ENCODE measurements at places on chromosomes 6 and 20.

GRCh38 chr6:120954111-120954510 is 380.2 kb downstream of the TBC1D32 start:
- no peak for DNase-seq

DNA sequence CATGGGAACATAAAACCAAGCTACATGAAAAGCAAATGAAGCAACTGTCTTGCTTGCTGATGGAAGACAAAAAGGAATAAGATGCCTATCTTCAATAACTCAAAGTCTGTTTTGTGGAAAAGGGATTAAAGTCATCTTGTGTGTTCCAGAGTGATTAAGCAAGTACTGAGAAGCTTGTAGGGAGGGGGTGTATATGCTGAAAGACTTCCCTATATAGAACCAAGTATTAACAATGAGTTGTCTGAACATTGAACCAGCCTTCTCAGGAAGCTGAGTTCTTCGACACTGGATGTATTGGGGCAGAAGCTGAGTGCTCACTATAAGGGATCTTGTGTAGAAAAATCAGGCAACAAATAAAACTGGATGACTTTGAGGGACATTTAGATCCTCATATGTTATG is 451.8 kb downstream of the CD83 start:
- no peak for DNase-seq

- no peak for DNase-seq
Observed at GRCh38 chr6:75418233-75418632, 75.4 kb downstream of the FILIP1 start.

DNA sequence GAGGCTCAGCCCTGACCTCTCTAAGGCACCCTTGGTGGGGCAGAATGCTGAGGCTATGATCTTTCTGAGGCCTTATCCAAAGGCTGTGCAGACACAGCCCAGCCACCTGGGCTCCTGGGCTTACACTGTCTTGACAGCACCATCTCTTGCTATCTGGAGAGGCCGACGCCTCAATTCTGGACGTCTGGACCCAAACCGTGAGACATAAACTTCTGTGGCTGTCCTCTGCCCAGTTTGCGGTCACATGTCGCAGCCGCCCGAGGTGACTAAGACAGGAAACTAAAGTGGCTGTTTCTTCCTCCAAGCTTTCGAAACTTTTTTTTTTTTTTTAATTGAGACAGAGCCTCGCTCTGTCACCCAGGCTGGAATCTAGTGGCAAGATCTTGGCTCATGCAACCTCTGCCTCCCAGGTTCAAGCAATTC is 49.3 kb downstream of the PRR18 start:
- DNase-seq: no peak

- no peak for DNase-seq
Observed at GRCh38 chr6:130676773-130677144, 150.4 kb upstream of the SMLR1 start.

GRCh38 chr6:38234934-38235682 is 404.6 kb downstream of the BTBD9 start:
- DNase-seq: no peak

DNA sequence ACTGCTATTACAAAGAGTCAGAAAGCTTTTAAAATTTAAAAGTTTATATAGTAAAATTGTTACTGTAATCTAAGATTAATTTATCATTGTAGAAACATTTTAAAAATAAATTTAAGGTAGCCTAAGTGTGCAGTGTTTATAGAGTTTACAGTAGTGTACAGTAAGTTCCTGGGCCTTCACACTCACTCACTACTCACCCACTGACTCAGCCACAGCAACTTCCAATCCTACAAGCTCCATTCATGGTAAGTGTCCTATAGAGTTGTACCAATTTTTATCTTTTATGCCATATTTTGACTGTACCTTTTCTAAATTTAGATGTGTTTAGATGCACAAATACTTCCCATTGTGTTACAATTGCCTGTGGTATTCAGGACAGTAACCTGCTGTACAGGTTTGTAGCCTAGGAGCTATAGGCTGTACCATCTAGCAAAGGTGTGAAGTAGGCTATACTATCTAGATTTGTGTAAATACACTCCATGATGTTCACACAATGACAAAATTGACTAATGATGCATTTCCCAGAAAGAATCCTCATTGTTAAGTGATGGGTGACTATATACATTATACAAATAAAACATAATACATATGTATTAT is 10.2 kb upstream of the TMEM170B start:
- no peak for DNase-seq

DNA sequence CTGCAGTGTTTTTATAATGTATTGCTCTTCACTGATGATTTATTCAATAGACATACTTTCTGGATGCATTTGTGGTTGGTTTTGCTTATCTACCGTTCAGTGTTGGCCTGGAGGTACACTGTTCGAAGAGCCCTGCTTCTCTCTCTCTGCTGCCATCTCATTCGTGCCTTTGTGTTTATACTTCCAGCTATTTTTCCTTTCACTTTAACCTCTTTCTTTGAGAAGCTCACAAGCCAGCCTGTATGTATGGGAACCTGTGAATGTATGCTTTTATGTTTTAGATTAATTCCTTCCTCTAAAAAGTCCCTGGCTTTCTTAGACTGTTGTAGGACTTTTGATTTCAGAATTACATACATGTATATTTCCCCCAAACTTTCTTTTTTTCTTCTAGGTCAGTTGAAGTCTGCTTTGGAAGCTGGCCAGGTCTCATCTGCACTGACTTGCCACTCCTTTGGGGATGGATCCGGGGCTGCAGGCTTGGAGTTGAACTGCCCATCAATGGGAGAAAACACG is 83.0 kb downstream of the SCAND1 start:
- DNase-seq: no peak

DNA sequence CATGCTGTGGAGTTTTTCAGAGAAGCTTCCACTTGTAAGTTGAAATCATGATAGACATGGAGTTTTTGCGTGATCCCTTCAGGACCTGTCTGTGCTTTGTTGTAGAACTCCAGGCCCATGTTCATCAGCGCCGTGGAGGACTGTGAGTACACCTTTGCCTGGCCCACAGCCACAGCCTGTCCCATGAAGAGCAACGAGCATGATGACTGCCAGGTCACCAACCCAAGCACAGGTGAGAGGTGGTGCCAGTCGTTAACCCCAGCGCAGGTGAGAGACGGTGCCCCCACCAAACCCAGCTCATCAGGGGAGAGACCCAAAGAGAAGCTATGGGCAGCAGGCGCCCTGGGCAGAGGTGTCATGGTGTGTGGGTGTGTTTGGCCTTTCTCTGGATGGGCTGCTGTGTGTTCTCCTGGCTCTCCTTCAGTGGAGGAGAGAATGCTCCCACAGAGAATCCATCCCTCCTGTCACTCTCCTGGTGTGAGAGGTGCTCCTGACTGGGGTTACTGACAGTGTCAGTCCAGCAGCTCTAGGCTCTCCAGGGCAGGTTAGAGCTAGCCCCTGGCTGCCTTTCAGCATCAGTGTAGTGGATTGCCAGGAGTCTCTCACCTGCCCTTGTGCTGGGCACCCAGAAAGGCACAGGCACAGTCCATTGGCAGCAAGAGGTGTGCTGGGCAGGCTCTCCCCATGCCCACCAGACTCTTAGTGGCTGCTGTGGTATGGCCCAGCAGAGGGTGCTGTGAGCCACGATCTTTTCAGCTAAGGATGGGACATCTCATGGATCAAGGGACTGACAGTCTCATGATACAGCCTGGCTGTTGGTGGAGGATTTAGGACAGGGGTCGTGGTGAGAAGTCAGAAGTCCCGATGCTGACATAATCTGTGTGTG is 49.6 kb upstream of the SLC22A1 start:
- DNase-seq: no peak

DNA sequence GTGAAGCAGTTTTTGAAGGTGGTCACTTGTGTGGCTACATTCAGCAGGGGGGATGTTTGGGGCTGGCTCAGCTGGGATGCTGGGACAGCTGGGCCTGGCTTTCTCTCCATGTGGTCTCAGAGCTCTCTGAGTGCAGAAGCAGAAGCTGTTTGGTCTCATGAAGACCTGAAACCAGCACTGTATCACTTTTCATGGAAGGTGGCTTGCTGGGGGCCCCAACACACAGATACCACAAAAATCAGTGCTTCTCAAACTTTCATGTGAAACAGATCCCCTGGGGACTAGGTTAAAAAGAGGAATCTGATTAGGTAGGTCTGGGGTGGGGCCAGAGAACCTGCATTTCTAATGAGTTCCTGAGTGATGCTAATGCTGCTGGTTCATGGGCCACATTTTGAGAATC is 347.3 kb downstream of the DHX35 start:
- DNase-seq: no peak

DNA sequence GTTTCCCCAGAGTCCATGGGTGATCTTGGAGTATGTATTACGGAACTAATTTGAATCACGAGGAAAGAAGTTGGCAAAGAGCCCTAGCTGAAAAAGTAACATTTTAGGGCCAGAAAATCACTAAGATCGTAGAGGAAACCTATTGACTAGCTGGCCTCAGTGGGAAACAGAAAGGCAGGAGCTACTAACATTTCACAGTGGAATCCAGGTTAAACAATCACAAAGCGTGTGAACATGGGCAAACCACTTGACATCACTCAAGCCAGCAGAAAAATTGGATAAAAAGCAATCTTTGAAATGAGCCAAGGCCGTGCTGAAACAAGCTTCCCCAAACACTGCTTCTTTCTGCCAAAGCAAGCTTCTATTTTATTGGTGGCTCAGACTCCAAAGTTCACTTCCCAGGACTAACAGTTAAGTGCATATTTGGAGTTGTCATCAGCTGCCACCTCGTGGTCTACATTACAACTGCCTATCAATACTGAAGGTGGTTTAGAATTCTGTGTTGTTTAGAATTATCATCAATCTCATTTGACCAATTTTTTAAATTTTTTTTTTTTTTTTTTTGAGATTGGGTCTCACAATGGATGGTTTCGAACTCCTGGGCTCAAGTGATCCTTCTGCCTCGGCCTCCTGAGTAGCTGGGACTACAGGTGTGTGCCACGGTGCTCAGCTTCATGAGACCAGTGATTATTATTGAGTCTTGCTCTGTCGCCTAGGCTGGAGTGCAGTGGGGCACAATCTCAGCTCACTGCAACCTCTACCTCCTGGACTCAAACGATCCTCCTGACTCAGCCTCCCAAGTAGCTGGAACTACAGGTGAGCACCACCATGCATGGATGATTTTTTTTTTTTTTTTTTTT is 10.6 kb downstream of the RPS10 start:
- peak; percentile 69 for DNase-seq

- DNase-seq: no peak
Observed at GRCh38 chr6:79138146-79138545, 60.1 kb upstream of the PHIP start.

GRCh38 chr6:115896538-115897129 is 164.1 kb downstream of the FRK start:
- DNase-seq: no peak

GRCh38 chr6:165716886-165717285 is 53.8 kb upstream of the PDE10A start:
- DNase-seq: no peak

DNA sequence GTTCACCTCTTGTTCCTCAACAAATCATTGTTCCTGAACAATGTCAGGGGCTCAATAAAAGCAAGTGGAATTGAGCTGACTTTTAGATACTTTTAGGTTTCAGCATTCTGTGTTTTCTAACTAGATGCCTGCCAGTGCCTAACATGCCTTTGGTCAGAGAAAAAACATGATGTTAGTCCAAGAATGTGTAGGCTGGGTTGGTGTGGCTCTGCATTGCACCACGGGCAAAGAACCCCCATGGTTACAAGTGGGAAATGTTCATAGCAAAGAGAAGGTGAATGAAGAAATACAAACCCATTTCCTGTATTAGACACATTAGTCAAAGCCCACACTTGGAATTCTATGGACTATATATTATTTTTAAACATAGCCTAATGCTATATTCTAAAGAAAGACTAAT is 193.3 kb downstream of the TMEM200A start:
- DNase-seq: no peak

DNA sequence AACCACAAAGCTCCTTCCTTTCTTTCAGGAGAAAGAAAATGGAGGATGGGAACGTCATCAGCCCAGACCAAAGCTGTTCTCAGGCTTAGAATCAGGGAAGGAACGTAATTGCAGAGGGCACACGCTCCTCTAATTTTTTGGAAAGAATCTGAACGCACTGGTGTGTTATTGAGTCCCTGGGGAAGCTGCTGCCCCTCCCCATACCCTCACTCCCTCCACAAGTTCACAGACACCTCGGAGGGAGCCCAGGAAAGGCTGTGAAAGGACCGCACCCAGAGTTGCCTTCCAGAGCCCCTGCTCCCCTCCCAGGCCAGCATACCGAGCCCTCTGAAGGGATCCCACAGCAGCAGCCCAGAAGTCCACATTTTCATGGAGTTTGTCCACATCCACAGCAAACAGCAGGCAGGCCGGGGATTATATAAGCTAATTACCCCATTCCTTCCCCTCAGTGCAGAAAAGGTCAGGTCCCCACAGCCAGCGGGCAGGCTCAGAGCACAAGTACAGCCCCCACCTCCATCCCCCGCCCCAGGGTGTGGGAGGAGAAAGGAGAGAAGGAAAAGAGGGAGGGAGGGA is 53.7 kb downstream of the ANKRD60 start:
- DNase-seq: no peak

DNA sequence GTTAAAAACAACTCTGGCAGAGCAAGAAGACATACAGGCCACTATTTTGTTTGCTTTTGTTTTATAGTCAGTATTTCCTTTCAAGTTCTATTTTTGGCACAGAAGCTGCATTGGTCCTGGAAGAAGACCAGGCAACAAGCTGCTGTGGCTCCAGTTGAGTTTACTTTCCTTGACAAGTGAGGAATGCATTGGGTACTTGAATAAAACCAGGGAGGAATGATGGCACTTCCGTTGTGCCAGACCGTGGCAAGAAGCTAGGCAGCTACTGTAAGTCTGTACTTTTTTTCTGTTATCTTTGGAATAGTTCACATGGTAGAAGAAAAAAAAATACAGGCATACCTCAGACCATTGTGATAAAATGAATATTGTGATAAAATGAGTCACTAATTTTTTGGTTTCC is 66.3 kb downstream of the NCOA3 start:
- DNase-seq: no peak

- DNase-seq: no peak
Observed at GRCh38 chr6:3800850-3801591, 48.2 kb upstream of the FAM50B start.

DNA sequence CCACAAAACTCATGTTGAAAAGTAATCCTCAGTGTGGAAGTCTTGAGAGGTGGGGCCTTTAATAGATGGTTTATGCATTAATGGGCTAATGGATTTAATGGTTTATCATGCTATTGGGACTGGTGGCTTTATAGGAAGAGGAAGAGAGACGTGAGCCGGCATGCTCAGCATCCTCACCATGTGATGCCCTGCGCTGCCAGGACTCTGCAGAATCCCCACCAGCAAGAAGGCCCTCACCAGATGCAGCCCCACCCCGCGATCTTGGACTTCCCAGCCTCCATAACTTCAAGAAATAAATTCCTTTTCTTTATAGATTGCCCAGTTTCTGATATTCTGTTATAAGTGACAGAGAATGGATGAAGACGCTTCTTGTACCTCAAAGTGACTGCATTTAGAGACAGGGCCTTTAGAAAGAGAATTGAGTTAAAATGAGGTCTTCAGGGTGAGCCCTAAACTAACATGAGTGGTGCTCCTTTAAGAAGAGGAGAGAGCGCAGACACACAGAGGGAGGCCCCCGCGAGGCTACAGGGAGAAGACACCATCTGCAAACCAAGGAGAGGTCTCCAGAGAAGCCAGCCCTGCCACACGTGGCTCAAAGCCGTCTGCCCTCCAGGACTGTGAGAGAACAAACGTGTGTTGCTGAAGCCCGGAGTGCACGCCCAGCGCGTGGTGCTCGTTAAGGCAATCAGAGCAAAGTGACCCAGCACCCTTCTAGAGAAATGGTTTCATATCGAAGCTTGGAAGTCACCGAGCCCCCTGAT is 56.9 kb downstream of the IRF4 start:
- DNase-seq: no peak

GRCh38 chr6:7540595-7540994 is 876 bp upstream of the DSP start:
- peak; percentile 61 for DNase-seq
